ENCODE measurements at places on chromosomes 6 and 20.

DNA sequence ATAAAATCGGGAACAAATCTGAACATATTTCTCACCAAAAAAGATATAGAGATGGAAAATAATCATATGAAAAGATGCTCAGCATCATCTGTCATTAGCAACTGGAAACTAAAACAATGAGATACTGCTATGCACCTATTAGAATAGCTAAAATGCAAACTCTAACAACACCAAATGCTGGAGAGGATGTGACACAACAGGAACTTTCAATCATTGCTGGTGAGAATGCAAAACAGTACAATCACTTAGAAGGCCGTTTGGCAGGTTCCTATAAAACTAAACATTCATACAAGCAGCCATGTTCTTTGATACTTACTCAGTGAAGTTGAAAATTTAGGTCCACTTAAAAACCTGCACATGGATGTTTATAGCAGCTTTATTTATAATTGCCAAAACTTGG, 67.0 kb downstream of the FAM50B start:
- no peak for DNase-seq

- DNase-seq = no peak
These were observed 186.9 kb downstream of the HIVEP2 start for GRCh38 chr6:142757852-142758628.

DNA sequence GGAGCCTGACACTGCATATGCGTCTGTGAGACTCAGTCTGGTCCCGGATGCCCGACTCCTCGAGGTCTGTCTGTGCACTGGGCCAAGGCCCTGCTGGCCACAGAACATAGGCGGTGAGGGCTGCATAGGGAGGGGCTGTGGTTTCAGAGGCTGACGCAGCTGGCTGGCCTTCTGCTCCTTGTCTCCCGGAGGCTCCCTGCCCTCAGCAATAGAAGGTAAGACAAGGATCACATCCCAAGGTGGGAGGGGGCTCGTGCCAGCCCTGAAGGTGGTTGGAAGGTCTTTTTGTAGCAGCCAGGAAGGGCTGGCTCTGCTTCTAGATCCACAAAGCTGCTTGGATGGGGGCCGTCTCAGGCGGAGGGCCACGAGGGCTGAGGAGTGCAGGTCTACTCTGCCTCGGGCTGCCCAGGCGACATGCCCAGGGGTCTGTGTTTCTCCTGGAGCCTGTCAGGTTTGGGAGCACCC, 239.8 kb upstream of the SULF2 start:
- DNase-seq = no peak

GRCh38 chr20:43909720-43910119, 4.9 kb upstream of the TOX2 start:
- no peak for DNase-seq

DNA sequence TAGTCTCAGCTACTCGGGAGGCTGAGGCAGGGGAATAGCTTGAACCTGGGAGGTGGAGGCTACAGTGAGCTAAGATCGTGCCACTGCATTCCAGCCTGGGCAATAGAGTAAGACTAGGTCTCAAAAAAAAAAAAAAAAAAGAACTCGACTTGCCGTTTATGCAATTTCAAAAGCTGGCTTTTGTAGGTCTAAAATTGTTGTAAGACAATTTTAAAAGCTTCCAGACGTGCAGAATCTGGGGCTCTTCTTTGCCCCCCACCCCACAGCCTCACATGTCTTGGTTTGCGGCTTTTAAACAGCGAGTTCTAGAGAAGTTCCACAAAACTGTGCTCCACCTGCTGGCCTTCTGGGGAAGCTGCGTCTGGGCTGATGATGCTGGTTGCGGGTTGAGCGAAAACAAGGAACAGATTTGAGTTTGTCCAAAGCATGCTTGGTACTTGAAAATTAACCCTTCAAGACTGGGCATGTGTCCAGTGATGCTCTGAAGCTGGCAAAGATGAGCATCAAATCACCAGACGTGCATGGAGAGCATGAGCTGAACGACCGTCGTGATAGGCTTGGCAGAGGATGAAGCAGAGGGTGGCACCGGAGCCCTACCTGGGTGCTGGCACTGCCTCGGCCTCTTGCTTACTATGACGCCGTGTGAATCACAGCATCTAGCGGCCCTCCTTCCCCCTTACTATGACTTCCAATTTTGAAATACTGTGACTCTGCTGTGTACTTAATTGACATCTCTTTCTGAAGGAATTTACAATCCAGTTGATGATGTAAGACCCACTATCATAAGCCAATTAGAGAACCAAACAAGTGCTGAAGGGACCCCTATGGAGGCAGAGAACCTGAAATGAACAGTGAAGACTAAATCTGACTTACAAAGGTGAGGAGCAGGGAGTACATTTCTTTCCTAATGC, 171.4 kb downstream of the GMPR start:
- peak; percentile 41 for DNase-seq
